Gastrocnemius medialis (tissue), 4 donors: ENCODE measurements at places on chromosomes 6 and 20.

DNA sequence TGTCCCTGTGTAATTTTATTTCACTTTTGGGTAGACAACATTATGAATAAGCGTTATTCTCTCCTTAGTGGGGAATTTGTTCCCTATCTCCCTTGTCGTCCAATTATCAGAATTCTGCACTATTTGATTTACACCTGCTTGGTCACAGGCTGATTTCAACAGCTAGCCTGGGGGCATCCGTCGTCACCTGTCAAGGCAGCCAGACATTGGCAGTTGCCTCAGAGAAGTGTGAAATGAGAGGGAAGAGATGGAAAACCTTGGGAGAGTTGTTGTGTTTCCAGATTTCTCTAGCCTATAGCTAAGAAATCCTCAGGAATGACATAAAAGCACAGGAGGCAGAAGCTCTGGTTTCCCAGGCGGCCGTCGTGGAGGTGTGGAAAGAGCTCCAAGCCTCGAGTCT is 891 bp upstream of the GHRH start:
- DNase-seq: no peak

DNA sequence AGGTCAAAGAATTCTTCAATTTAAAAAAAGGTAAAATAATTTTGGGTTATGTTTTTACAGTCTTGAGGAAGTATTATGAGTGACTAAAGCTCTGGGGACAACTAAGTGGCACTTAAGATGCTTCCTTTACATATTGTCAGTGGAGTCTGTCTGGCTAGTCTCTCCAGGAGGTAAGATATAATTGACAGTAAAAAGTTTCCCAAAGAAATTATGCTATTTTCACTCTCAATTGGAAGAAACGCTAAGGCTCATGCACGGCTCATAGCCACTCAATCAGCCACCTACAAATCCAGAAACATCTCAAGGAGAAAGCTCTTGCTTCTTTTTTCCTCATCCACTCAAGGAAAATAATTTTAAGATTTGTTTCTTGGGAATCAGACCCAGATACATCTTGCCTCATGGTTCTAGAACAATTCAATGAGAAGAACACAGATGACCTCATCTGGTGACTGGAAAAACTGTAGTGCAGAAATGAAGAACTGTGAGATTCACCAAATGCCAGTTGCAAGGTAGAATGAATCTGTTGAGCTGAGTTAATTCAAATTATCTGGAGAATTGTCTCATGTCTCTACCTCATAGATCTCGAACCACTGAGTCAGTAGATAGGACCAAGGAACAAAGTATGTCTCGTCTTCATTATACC is 252.9 kb downstream of the TPBG start:
- no peak for DNase-seq

DNA sequence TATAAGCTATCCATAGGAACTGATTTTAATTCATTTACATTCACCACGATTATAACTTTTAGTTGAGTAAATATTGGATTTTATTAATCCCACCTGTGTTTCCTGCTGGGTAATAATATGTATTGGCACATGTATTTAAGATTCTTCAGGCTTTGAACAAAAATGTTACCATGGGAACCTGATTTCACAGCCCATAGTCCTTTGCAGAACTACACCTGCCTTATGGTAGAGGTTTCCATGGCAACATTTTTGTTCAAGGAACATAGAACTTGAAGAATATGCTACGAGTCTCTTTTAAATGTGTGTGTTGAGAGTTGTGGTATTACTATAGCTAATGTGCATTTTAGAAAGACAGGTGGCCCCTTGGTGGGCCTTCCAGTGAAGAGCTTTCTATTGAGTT is 317.4 kb downstream of the SAMD5 start:
- no peak for DNase-seq

- DNase-seq: no peak
These were observed 269.0 kb downstream of the UST start for GRCh38 chr6:149015535-149016525.

- no peak for DNase-seq
These were observed 42.7 kb upstream of the TNFRSF21 start for GRCh38 chr6:47352194-47352920.

DNA sequence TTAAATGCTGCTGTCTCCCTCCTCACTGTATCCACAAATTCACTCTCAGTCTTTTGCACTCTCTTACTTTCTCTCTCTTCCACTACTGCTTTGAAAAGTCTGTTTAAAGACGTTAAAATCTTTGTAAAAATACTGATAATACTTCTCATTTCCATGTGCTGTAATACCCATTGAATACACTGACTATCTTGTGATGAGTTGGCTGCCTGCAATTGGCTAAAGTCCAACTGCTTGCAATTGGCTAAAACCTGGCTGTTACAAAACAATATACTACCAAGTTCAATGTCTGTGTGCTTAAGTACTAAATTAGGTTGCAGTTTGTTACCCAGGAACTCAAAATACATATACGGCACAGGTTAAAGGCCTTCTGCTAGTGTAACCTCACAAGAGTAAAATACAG is 264.8 kb downstream of the THBS2 start:
- DNase-seq: no peak

GRCh38 chr20:17612287-17612991 is 42.6 kb downstream of the DSTN start:
- no peak for DNase-seq

DNA sequence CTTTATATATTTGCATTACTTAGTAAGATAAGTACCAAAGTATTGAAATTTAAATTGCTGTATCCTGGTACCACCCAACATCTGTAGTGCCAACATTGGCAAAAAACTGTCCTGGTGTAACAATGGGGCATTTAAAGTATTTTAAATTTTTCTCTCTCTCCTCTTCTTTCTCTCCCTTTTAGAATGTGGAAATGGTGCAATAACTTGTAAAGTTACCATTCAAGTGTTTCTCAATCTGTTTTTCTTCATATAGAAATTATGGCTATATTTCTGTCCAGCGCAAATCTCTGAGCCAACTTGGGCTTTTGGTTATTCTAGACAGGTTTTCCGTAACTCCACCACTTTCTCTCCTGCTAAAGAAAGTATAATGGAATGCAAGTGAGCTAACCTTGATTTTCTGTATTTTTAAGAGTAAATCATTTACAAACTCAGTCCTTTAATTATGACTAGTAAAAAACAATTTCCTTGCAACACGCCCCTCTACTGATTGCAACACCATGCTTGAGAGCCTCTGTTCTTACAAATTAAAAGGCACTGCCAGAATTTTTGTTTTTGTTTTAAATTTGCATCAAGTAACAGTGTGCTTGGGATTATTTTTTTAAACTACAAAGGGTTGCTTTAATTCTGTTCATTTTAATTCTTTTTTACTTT is 324.2 kb upstream of the CITED2 start:
- DNase-seq: no peak

GRCh38 chr20:60631585-60632287 is 620.3 kb upstream of the CDH4 start:
- no peak for DNase-seq

DNA sequence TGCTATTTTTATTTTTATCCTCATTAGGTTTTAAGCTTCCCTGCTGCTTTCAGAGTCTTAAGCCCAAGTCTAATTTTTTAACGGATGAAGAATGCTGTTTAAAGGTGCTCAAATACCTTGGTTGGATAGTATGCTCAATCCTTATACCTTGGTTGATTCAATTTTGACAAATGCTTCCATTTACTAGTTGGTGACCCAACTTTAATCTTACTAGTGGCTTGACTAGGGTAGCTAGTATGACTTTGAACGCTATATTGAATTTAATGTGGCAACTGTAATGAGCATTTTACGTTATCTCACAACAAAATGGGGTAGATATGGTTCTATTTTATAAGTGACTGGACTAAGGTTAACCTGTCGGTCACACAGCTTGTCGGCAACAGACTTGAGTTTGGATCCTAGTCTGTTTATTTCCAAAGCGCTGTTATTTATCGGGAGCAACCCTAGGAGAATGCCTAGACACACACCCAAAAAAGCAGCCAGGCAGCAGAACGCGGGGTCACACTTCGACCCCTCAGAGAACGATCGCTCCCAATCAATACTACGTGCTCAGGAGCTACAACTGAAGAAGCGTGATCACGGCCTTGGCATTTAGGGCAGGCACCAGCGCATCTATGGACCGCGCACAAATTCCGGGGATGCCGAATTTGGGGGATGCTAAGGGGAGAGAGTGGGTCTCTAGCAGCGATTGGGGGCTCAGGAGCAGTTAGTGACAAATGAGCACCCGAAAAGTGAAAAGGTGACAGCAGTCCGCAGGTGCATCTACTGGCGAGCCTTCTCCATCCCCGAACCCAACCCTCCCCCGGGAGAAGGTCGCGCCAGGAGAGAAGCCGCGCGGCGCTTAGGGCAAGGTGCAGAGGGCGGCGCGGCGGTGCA is 586 bp upstream of the ALDH5A1 start:
- DNase-seq: no peak

DNA sequence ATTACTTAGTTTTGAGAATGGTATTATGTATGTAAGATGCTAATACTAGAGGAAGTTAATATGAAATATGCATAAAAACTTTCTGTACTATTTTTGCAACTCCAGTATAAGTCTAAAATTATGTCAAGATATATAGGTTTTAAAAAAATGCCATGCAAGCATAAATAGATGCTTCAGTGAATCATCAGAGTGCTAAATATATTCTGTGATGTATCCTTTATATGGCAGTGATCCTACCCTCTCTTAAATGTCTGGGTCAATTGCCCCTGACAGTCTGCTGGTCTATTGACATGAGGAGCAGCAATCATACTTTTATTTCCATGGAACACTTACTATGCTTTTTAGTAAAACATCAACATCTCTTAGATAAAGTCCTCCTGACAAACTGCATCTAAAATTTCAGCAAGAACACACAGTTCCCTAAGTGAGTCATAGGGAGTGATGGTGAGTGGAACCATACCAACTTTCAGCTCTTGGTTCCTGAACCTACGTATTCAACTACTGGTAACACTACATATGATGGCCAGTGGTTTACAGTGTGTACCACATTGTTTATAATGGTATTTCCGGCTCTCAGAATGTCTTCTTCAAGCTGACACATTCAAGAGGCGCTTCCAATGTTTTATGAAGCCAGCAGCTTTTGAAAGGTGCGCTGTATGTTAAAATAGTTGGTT is 928.7 kb upstream of the GJE1 start:
- DNase-seq: no peak

GRCh38 chr6:41724228-41724580 is 11.2 kb downstream of the TFEB start:
- DNase-seq: no peak

- no peak for DNase-seq
These were observed 8.3 kb downstream of the PM20D2 start for GRCh38 chr6:89154131-89154530.

DNA sequence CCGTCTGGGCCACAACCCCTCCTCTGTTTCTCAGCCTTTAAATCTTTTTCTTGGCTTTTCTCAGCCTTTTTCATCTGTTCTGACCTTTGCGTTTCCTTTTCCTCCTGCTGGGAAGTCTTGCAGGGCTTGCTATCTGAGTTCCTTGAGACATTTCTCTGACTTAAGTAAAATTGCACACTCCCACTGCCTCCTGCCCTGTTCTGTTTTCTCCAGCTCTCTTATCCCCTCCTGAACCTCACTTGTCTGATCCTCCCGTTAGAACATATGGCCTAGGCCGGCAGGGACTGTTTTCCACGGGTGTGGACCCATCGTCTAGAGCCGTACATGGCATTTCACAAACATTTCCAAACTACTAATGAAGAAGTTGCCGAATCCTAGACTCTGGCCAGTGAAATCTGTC is 63.0 kb downstream of the ARID1B start:
- DNase-seq: no peak

DNA sequence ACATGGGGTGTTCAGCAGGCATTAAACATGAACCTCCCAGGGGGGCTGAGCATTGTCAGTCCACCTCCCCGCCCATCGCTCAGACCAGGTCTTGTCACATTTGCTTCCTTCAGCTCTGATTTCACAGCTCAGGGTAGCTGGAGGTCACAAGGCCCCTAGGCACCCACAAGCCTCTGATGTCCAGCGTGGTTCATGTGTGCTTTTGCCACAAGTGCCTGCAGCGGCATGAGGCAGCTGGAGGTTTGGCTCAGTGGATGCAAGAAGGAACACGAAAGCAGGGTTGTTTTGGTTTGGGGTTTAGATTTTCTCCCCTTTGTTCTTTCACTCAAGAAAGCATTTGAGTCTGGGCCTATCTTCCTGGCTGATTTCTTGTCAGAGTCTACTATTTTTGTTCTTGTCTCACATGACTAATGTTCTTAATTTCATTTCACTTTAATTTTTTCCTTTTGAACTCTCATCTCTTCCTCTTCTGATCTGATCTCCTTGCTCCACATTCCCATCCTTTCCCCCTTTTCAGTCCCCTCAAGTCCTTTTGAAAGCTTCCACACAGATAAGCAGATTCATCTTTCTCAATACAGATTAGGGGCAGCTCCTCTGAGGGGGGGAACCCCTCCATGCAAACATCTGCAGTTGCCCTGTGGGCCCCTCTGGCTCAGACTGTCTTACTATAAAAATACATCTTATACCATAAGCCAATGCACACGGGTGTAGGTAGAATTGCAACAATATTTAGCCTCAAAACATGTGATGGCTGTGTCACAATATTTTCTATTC is 68.1 kb upstream of the CEP85L start:
- no peak for DNase-seq

GRCh38 chr6:150622941-150623874 is 23.5 kb downstream of the PLEKHG1 start:
- no peak for DNase-seq
